A673 (cell line): ENCODE measurements at places on chromosomes 7 and 10. TPM values are rescaled to one million over a fixed set of nuclear protein-coding genes. Genes with fewer than 3 reads are reported as not detected.

- H3K36me3 ChIP-seq = peaks cover 28% of the 10 kb centered on the region
- DNase-seq = no peak
- H3K27ac ChIP-seq = peak overlapping the region; percentile 97
- H3K27me3 ChIP-seq = no peaks in the 10 kb centered on the region
- H3K4me1 ChIP-seq = peaks cover 3% of the 10 kb centered on the region
- peak overlapping the region; percentile 98 for H3K4me3 ChIP-seq
Measured at GRCh38 chr7:99557196-99557607, 1.2 kb upstream of the ZNF655 start.

GRCh38 chr10:68053553-68053952, 21.5 kb downstream of the HERC4 start:
- no peak overlapping the region for H3K27ac ChIP-seq
- H3K27me3 ChIP-seq = no peaks in the 10 kb centered on the region
- no peaks in the 10 kb centered on the region for H3K36me3 ChIP-seq
- H3K4me1 ChIP-seq = peaks cover 20% of the 10 kb centered on the region
- no peak for DNase-seq

DNA sequence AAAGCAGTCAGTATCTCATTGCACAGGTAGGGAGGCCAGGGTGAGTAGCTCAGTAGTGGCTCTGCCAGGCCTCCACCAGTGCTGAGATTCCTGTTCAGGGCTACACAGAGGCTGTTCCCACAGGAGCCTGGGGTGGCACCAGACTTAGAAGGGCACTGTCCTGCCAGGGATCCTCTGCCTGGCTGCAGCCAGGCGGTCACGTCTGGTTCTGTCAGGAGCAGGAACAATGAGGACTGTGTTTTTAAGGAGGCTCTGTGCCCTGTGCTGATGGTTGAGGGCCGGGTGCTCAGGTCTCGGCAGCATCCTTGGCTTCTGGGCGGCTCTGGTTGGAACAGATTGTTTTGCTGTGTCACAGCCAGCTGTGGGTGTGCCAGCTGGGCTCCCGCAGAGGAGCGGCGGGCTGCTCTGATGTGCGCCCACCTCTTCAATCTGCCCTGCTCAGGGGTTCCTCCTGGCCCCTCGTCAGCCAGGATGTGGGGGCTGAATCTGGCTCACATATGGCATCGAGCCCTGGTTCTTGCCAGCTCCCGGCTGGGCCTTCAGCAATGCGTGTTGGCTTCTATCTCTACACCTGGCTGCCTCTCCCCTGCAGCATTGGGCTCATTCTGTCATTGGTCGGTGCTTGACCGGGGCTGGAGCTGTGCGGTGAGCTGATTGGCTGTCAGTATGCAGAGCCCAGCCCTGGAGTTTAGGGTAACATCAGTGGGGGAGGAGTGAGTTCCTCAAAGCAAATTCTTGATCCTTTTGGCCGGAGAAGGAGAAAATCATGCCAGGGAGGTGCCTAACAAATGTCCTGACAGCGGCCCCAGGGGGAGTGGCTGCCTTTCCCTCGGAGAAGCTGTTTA, 41.2 kb downstream of the TACR2 start:
- H3K4me3 ChIP-seq = no peak overlapping the region
- no peaks in the 10 kb centered on the region for H3K27me3 ChIP-seq
- DNase-seq = peak; percentile 21
- peaks cover 30% of the 10 kb centered on the region for H3K36me3 ChIP-seq

DNA sequence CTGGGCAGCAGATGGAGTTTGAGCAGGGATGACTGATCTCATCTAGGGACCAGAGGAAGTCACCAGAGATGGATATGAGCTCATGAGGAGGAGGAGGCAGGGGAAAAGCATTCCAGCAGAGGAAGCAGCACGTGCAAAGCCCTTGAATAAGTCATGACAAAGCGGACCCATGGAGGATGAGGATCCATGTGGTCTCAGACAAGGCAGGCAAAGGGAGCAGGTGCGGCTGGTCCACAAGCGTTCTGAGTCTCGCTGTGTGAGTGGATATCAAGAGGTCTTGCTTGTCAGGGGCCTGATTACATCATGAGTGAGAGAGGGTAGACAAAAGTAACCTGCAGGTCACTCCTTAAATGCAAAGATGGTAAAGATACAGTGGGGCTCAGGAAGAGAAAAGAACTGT, 307.6 kb downstream of the GRID1 start:
- no peaks in the 10 kb centered on the region for H3K4me1 ChIP-seq
- H3K36me3 ChIP-seq = no peaks in the 10 kb centered on the region
- no peak overlapping the region for H3K4me3 ChIP-seq
- H3K27me3 ChIP-seq = peaks cover 35% of the 10 kb centered on the region
- H3K27ac ChIP-seq = no peak overlapping the region

DNA sequence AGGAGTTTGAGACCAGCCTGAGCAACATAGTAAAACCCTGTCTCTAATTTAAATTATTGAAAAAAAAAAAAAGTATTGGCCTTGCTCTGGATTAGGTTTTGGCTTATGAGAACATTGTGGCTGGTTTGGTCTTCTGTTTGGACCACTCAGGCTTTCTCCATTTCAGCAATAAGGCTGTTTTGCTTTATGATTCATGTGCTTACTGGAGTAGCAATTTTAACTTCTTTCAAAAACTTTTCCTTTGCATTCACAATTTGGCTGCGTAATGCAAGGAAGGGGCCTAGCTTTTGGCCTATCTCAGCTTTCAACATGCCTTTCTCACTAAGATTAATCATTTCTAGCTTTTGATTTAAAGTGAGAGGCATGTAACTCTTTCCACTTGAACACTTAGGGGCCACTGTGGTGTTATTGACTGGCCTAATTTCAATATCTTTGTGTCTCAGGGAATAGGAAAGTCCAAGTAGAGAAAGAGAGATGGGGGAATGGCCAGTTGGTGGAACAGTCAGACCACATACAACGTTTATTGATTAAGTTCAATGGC, 38.0 kb upstream of the SRPK2 start:
- no peak overlapping the region for H3K4me3 ChIP-seq
- no peak overlapping the region for H3K27ac ChIP-seq
- no peaks in the 10 kb centered on the region for H3K36me3 ChIP-seq
- H3K27me3 ChIP-seq = peaks cover 17% of the 10 kb centered on the region
- peaks cover 17% of the 10 kb centered on the region for H3K4me1 ChIP-seq
- DNase-seq = no peak

GRCh38 chr10:117621795-117622420, 79.4 kb downstream of the EMX2 start:
- H3K27ac ChIP-seq = no peak overlapping the region
- no peak for DNase-seq
- H3K4me1 ChIP-seq = no peaks in the 10 kb centered on the region
- H3K27me3 ChIP-seq = peaks cover 51% of the 10 kb centered on the region
- H3K4me3 ChIP-seq = no peak overlapping the region

GRCh38 chr10:126012485-126012884, 116.1 kb downstream of the FANK1 start:
- no peak overlapping the region for H3K4me3 ChIP-seq
- H3K27ac ChIP-seq = no peak overlapping the region
- DNase-seq = no peak
- H3K4me1 ChIP-seq = no peaks in the 10 kb centered on the region
- no peaks in the 10 kb centered on the region for H3K27me3 ChIP-seq

DNA sequence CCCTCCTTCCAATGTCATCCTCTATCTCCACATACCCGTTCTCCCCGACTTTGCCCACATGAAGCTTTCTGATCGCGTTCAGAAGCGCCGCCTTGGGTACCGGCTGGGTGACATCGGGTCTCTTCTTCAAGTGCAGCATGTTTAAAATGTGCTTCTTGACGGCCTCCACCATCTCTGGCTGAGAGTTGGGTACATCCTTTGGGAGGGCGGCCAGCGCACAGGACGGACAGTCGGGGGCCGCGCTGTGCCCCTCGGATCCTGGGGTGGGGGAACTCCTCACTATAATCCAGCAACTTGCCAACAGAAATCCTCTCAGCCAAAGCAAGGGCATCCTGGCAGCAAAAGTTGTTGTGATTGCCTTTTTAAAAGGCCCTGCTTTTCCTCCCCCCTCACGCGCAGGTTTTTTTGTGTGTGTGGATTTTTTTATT, 2.8 kb downstream of the INHBA start:
- H3K27ac ChIP-seq = no peak overlapping the region
- peak overlapping the region; percentile 35 for H3K4me3 ChIP-seq
- peaks cover 11% of the 10 kb centered on the region for H3K4me1 ChIP-seq
- H3K36me3 ChIP-seq = no peaks in the 10 kb centered on the region
- DNase-seq = no peak

DNA sequence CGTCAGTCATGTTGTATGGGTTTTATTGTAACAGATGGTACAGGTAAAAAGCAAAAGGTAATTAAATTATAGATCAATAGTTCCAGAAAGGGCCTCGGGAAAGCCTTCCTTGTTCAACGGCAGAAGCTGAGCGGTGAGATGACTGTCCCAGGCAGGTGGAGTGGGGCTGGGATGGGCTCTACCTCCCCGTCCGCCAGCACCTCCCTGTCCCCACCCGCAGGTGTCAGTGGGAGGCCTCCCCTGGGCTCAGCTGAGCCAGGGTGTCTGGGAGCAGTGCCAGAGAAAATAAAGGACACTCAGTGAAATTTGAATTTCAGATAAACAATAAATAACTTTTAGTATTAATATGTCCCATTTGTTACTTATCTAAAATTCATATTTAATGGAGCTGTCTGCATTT, 58.9 kb downstream of the CLRN3 start:
- DNase-seq = no peak
- H3K4me1 ChIP-seq = no peaks in the 10 kb centered on the region
- H3K4me3 ChIP-seq = no peak overlapping the region
- H3K27me3 ChIP-seq = no peaks in the 10 kb centered on the region

DNA sequence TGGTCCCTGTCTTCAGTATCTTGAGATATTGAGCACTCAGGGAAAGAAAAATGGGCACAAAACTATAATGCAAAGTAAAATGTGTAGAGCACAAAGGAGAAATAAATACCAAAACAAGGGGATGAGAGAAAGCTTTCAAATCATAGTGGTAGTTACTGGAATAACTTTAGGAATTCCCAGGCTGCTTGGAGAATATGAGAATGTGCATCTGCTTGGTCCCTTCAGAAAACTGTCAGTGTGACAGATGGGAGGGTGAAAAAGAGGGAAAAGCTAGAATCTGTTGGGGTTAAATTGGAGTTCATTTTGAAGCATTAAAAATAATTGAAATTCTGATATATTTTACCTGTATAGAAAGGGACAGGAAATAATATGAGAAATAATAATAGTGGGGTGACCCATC, 15.3 kb downstream of the ST7 start:
- H3K4me3 ChIP-seq = no peak overlapping the region
- DNase-seq = no peak
- peaks cover 13% of the 10 kb centered on the region for H3K4me1 ChIP-seq
- H3K27ac ChIP-seq = no peak overlapping the region
- no peaks in the 10 kb centered on the region for H3K36me3 ChIP-seq
- H3K27me3 ChIP-seq = no peaks in the 10 kb centered on the region

DNA sequence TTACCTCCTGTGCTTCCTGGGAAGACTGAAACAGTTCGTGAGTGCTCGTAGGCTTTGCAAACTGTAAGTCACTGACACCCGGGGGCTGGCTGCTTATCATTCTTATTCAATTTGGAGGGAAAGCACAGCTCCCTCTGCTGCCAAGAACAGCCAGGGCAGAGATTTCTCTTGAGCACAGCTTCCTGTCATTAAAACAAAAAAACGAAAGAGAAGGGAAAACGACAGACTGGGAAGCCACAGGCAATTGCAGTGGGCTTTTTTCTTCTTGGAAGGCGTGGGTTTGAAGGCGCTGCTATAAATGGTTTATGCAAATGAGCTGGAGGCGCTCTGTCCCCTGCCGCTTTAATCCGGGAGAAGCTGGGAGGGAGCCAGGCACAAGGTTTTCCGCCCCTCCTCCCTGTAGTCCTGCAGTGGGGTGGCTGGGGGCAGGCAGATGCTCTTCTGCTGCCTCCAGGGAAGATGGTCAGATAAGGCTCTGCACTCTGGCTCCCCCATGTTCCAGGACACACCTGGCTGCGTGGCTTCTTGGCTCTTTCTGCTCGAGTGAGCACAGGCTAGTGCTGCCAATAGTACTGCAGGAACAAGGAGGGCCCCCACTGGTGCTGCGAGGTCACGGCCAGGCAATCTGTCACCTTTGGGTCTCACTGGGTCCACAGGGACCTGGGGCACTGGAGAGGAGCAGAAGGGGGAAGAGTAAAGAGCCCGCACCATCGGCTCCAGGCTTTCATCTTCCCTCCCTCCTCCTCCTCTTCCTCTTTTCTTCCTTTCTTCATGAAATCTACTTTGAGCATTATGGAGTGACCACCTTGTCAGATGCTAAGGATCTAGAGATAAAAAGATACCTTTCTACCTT, 49.5 kb downstream of the NEURL1 start:
- H3K27me3 ChIP-seq = no peaks in the 10 kb centered on the region
- H3K4me1 ChIP-seq = peaks cover 32% of the 10 kb centered on the region
- H3K27ac ChIP-seq = peak overlapping the region; percentile 73
- no peak overlapping the region for H3K4me3 ChIP-seq
- DNase-seq = peak; percentile 98

DNA sequence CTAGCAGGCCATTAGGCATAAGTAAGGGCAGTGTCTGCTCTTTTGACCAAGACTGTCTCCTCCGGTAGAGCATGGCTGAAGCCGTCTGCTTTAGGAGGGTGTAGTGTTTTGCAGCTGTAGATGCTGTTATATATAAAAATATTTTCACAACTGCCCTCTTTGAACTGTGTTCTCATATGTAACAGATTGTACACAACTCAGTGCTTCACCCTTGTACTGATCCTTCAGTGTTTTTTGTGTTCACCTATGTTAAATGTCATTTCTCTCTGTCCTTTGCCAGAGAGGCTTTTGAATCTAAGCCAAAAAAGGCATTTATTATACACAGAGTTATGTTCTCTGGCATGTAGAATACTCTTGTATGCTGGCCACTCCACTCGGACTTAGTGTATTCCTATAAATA, 135.5 kb downstream of the BICC1 start:
- H3K36me3 ChIP-seq = no peaks in the 10 kb centered on the region
- H3K4me1 ChIP-seq = no peaks in the 10 kb centered on the region
- no peak for DNase-seq
- H3K4me3 ChIP-seq = no peak overlapping the region

GRCh38 chr7:153446490-153446889, 605.7 kb upstream of the DPP6 start:
- H3K27me3 ChIP-seq = no peaks in the 10 kb centered on the region
- no peak for DNase-seq
- no peaks in the 10 kb centered on the region for H3K4me1 ChIP-seq
- H3K36me3 ChIP-seq = no peaks in the 10 kb centered on the region
- no peak overlapping the region for H3K27ac ChIP-seq

The GRM3 gene
- not detected in 2 replicates for total RNA-seq

The PON3 gene
- total RNA-seq = not detected in 2 replicates

The CCDC3 gene
- total RNA-seq = 2.8 and 3.0 TPM in 2 replicates

The HELLS gene
- total RNA-seq = 177 and 181 TPM in 2 replicates

The VWDE gene
- 0.11 and 0.32 TPM in 2 replicates for total RNA-seq

The TMEM225B gene
- 0.81 and 1.3 TPM in 2 replicates for total RNA-seq

The DCLRE1C gene
- total RNA-seq = 13.1 and 14.6 TPM in 2 replicates

The AGBL3 gene
- total RNA-seq = 2.4 and 2.9 TPM in 2 replicates

The BAMBI gene
- total RNA-seq = 24.8 and 31.9 TPM in 2 replicates

The TRIM50 gene
- not detected in 2 replicates for total RNA-seq

The RAMP3 gene
- total RNA-seq = not detected in 2 replicates
